ENCODE measurements at places on chromosomes 1 and 21. TPM values are rescaled to one million over a fixed set of nuclear protein-coding genes. Genes with fewer than 3 reads are reported as not detected.

GRCh38 chr1:244730934-244731434, 78.1 kb downstream of the DESI2 start:
- DNase-seq: no peak
- no peaks in the 10 kb centered on the region for H3K27me3 ChIP-seq
- H3K36me3 ChIP-seq: no peaks in the 10 kb centered on the region
- peak overlapping the region; percentile 86 for H3K4me3 ChIP-seq

- H3K36me3 ChIP-seq: no peaks in the 10 kb centered on the region
- H3K27me3 ChIP-seq: no peaks in the 10 kb centered on the region
- H3K4me3 ChIP-seq: no peak overlapping the region
- no peak for DNase-seq
- no peak overlapping the region for H3K27ac ChIP-seq
- peaks cover 5% of the 10 kb centered on the region for H3K4me1 ChIP-seq
Observed at GRCh38 chr1:22883406-22883805, 89.3 kb downstream of the LACTBL1 start.

DNA sequence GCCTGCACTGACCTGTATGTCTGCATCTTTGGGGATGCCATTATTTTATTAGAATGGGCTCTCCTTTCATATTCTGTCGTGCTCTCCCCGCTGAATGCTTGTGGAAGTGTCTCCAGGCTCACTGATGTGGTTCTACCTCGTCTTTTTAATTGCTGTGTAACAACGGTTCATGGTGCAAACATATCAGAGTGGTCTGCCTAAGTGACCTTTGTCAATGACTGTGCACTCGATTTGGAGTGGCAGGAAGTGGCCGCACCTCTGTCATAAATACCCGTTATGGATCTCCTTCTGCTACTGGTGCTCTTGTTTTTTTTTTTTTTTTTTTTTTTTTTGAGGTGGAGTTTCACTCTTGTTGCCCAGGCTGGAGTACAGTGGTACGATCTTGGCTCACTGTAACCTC, 38.3 kb downstream of the SPSB1 start:
- peaks cover 39% of the 10 kb centered on the region for H3K4me1 ChIP-seq
- no peaks in the 10 kb centered on the region for H3K27me3 ChIP-seq

DNA sequence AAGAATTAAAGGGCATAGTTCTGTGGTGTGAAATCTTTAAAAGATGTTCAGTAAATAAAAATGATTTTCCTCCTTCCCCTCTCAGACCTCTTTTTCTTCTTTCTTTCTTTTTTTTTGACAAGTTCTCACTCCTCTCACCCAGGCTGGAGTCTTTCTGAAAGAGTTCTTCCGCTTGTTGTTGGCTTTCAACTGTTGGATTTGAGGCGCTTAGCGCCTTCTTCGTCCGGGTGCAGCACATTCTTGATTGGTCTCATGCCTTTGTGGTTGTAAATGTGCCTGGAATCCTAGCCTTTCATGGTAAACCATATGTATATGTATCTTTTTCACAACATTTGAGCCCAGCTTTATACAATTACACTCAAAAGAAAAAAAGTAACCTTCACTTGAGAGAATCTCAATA, 980 bp upstream of the METTL18 start:
- H3K4me3 ChIP-seq: peak overlapping the region; percentile 72
- no peaks in the 10 kb centered on the region for H3K36me3 ChIP-seq
- DNase-seq: no peak
- peaks cover 15% of the 10 kb centered on the region for H3K4me1 ChIP-seq

DNA sequence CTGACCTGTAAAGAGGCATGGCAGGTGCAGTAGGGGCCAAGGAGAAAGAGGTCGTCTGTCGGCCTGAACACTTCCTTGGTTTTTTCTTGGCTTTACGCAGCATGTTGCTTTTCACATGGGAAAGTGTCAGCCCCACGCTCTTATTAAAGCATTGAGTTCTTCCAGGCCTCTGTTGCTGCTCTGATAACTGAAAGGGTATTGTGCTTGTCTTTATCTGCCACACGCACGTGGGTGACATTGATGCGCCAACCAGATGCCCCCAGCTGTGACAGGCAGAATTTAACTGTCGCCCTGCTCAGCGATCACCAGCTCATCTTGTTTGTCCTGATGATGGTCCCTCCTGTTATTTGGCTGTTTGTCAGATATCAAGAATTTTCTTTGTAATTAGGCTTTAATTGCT, 76.5 kb downstream of the GALNT2 start:
- no peaks in the 10 kb centered on the region for H3K36me3 ChIP-seq
- peaks cover 28% of the 10 kb centered on the region for H3K4me1 ChIP-seq
- DNase-seq: no peak
- no peak overlapping the region for H3K4me3 ChIP-seq

- H3K27ac ChIP-seq: no peak overlapping the region
- no peaks in the 10 kb centered on the region for H3K27me3 ChIP-seq
- H3K4me1 ChIP-seq: peaks cover 7% of the 10 kb centered on the region
- no peak overlapping the region for H3K4me3 ChIP-seq
- no peaks in the 10 kb centered on the region for H3K36me3 ChIP-seq
- DNase-seq: no peak
Observed at GRCh38 chr1:230288641-230289349, 137.3 kb downstream of the PGBD5 start.

DNA sequence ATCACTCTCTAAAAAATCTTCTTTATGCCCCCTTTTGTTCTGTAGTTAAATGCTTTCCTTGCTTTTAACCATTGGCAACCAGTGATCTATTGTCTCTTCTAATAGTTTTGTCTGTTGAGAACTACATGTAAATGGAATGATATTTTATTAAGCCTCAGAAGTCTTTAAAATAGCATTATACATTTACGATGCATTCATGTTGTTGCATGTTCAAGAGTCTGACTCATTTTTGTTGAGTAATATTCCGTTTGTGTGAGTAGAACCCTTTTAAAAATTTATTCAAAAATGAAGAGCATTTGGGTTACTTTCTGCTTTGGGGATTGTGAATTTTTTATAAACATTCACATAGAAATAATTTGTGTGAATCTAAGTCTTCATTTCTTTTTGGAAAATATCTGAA, 1352.9 kb downstream of the NCAM2 start:
- no peak overlapping the region for H3K27ac ChIP-seq
- no peaks in the 10 kb centered on the region for H3K27me3 ChIP-seq
- H3K36me3 ChIP-seq: no peaks in the 10 kb centered on the region

GRCh38 chr21:31798842-31799704, 67.2 kb upstream of the SCAF4 start:
- no peaks in the 10 kb centered on the region for H3K27me3 ChIP-seq
- no peaks in the 10 kb centered on the region for H3K4me1 ChIP-seq
- no peak for DNase-seq

- no peak for DNase-seq
- H3K27me3 ChIP-seq: no peaks in the 10 kb centered on the region
- no peak overlapping the region for H3K4me3 ChIP-seq
- no peak overlapping the region for H3K27ac ChIP-seq
- H3K36me3 ChIP-seq: no peaks in the 10 kb centered on the region
- H3K4me1 ChIP-seq: no peaks in the 10 kb centered on the region
Observed at GRCh38 chr1:30290581-30290980, 432.8 kb downstream of the MATN1 start.

DNA sequence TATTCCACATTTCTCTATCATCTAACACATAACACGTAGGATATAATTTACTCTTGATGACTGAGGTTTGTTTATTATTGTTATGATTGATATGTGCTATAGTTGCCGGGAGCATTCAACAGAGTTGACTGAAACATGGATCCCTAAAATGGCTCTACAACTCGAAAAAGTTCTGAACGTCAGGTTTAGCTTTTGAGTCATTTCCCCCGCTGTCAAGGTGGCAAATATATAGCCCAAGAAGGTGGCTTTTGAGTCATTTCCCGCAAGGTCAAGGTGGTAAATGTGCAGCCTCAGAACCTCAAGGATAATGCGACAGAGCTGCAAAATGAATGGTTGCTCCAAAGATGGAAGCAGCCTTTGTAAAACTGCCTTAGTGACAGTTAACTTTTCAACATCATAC, 104.0 kb downstream of the NIBAN1 start:
- H3K4me3 ChIP-seq: no peak overlapping the region
- H3K36me3 ChIP-seq: no peaks in the 10 kb centered on the region
- no peak overlapping the region for H3K27ac ChIP-seq
- no peak for DNase-seq

GRCh38 chr1:224786533-224787250, 142.8 kb upstream of the DNAH14 start:
- no peaks in the 10 kb centered on the region for H3K27me3 ChIP-seq
- no peaks in the 10 kb centered on the region for H3K36me3 ChIP-seq
- H3K4me1 ChIP-seq: peaks cover 6% of the 10 kb centered on the region
- peak; percentile 40 for DNase-seq
- no peak overlapping the region for H3K4me3 ChIP-seq
- H3K27ac ChIP-seq: no peak overlapping the region

GRCh38 chr1:1179983-1180861, 6.5 kb downstream of the TTLL10 start:
- H3K36me3 ChIP-seq: no peaks in the 10 kb centered on the region
- H3K27ac ChIP-seq: no peak overlapping the region
- H3K27me3 ChIP-seq: peaks cover 4% of the 10 kb centered on the region
- no peaks in the 10 kb centered on the region for H3K4me1 ChIP-seq
- no peak for DNase-seq
- no peak overlapping the region for H3K4me3 ChIP-seq

DNA sequence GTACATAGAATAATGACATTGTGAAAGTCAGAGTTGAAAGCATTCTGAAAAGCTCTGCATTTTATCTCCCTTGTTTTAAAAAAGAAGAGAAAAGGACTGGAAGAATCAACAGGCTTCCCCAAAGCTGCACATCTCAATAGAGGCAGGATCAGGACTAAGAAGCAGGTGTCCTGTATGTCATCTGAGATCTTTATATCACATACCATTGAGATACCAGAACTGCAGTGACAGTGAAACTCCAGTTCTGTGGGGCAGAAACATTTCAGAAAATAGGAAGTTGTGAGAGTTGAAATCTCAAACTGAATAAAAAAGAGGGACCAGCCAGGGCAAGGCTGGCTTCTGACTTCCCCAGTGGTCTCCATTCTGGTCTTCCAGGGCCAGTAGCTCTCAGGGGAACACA, 33.0 kb upstream of the SH2D1B start:
- H3K36me3 ChIP-seq: no peaks in the 10 kb centered on the region
- no peaks in the 10 kb centered on the region for H3K4me1 ChIP-seq
- no peak for DNase-seq
- no peaks in the 10 kb centered on the region for H3K27me3 ChIP-seq

DNA sequence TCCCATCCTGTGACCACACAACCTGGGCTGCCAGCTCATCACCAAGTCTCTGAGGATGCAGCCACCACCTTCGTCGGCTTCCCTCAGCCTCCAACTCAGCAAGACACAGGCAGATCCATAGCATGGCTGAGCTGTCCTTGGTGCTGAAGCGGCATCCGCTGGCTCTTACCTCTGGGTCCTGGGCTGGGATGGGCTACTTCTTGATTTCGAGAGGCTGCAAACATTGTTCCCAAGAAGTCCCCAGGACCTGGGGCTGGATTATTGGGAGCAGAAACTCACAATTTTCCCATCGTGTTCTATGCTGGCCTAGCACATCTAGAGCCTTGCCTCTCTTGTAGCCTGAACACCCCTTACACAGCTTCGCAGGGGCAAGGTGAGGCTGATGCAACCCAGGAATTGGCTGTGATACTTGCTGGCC, 24.9 kb upstream of the C1QA start:
- no peaks in the 10 kb centered on the region for H3K4me1 ChIP-seq
- H3K27me3 ChIP-seq: no peaks in the 10 kb centered on the region
- H3K36me3 ChIP-seq: no peaks in the 10 kb centered on the region
- no peak for DNase-seq
- no peak overlapping the region for H3K4me3 ChIP-seq

GRCh38 chr1:232292239-232292638, 337.7 kb downstream of the SIPA1L2 start:
- no peak for DNase-seq
- no peaks in the 10 kb centered on the region for H3K27me3 ChIP-seq
- no peak overlapping the region for H3K4me3 ChIP-seq

DNA sequence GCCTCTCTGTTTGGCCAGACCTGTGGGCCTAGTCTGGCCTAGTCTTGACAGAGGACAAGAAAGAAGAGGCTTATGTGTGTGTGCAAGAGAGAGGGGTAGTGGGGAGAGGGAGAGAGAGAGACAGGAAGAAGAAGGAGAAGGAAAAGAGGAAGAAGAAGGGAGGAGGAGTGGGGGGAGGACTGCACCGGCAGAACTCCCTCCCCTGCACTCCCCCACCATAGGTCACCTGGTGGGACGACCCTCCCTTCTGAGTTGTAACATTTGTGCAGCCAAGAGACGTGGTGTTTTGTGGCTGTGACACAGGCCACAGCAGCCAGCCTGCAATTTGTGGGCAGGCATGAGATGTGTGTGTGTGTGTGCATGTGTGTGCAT, 4.3 kb downstream of the INAVA start:
- no peak for DNase-seq
- no peak overlapping the region for H3K27ac ChIP-seq
- no peaks in the 10 kb centered on the region for H3K36me3 ChIP-seq
- H3K4me1 ChIP-seq: peaks cover 13% of the 10 kb centered on the region
- no peak overlapping the region for H3K4me3 ChIP-seq
- H3K27me3 ChIP-seq: no peaks in the 10 kb centered on the region

- H3K27me3 ChIP-seq: no peaks in the 10 kb centered on the region
- H3K4me1 ChIP-seq: peaks cover 65% of the 10 kb centered on the region
Observed at GRCh38 chr1:8457760-8458381, 140.0 kb downstream of the SLC45A1 start.

- no peaks in the 10 kb centered on the region for H3K27me3 ChIP-seq
- DNase-seq: no peak
- no peak overlapping the region for H3K27ac ChIP-seq
- H3K36me3 ChIP-seq: no peaks in the 10 kb centered on the region
- H3K4me3 ChIP-seq: no peak overlapping the region
Observed at GRCh38 chr1:88036345-88037014, 647.6 kb upstream of the PKN2 start.

DNA sequence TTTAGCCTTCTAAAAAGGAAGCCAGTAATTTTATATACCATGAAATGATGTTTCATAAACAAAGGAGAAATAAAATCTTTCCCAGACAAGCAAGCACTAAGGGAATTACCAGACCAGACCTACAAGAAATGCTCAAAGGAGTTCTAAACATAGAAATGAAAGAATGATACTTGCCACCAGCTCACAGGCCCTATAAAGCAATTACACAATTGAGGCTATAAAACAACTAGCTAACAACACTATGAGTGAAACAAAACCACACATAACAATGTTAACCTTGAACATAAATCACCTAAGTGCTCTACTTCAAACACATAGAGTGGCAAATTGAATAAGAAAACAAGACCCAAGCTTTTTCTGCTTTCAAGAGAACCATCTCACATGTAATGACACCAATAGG, 123.8 kb downstream of the BARHL2 start:
- no peaks in the 10 kb centered on the region for H3K27me3 ChIP-seq
- DNase-seq: no peak
- H3K4me3 ChIP-seq: no peak overlapping the region
- H3K4me1 ChIP-seq: no peaks in the 10 kb centered on the region
- H3K36me3 ChIP-seq: no peaks in the 10 kb centered on the region

Gene NBPF20
- 1.7 TPM for total RNA-seq

Gene HAO2
- not detected for total RNA-seq

Gene PDZK1IP1
- 55.2 TPM for total RNA-seq

Gene TRIM67
- not detected for total RNA-seq

Gene SPRR4
- not detected for total RNA-seq

Gene FASLG
- not detected for total RNA-seq

Gene RNF115
- total RNA-seq: 16.2 TPM

Gene GSTM1
- total RNA-seq: 156 TPM

Gene AQP10
- not detected for total RNA-seq

Gene TBX19
- total RNA-seq: 3.9 TPM

Gene PLA2G2D
- total RNA-seq: not detected

Gene GPX7
- total RNA-seq: 9.8 TPM

Gene NGF
- total RNA-seq: 2.7 TPM
